Stimulated activated CD8-positive, alpha-beta memory T cell treated with anti-CD3 and anti-CD28 coated beads, Interleukin-15, amount 100 ng/mL, for 24 hours (primary cell): ENCODE measurements at places on chromosomes 2 and 18.

- DNase-seq, result no peak
Measured at GRCh38 chr18:62418258-62418657, 93.1 kb downstream of the TNFRSF11A start.

GRCh38 chr2:164178835-164179465, 442.3 kb downstream of the GRB14 start:
- DNase-seq, result no peak

DNA sequence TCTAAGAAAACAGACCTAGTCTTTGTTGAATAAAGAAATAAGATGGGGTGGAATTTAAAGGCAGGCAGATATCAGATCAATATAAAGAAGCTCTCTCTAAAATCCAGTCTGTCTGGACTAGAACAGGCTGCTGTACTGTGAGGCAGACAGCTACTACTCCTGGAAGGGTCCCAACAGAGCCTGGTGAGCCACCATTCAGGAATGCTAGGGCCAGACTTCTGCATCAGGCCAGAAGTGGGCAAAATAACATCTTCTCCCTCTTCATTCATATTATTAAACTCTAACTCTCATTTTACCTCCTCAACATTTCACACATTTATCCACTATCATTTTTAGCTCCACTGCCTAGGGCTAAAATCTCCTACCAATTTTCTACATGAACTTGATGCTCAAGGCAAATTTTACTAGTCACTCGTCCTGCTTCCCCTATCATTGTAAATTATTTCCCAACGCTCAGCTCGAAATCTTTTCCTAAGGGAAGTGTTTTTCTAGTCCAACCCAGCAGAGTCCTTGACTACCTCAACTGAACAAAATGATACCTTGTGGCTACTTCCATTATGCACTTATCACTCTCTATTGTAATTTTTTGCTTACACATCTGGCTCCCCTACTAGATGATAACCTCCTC, 45.2 kb upstream of the GLS start:
- DNase-seq, result no peak

- DNase-seq, result no peak
Measured at GRCh38 chr2:174775571-174775980, 11.3 kb upstream of the CHRNA1 start.
